Activated T-helper 17 cell treated with anti-CD3 and anti-CD28 coated beads, Interleukin-2, amount 50 U/mL, for 72 hours (primary cell): ENCODE measurements at places on chromosomes 16 and 17. TPM values are rescaled to one million over a fixed set of nuclear protein-coding genes. Genes with fewer than 3 reads are reported as not detected.

DNA sequence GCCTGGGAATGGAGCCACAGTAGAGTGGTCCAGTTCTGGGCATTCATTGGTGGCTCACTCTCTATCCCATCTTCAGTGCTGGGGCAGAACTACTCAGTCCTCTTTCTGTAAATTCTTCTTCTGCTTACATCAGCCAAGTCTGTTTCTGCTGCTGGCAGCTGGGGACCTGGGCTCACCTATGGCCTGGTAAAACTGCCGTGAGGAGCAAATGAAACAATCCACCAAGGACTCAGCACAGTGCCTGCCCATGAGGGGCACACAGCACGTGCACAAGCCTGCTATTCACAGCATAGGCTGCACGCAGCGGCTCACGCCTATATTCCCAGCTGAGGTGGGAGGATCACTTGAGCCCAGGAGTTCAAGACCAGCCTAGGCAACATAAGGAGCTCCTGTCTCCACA is 30.9 kb upstream of the SNN start:
- no peak for ATAC-seq

DNA sequence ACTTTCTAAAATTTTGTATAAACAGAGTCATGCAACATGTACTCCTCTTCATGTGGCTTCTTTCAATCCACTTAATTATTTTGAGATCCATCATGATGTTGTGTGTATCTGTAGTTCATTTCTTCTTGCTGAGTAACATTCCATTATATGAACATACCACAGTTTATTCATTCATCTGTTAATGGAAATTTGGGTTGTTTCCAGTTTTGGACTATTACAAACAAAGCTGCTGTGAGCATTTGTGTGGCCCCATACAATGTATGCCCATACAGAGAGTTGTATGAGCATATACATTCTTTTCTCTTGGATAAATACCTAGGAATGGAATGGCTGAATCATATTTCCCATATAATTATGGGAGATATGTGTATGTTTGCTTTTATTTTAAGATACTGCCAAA is 85.6 kb downstream of the CLEC16A start:
- ATAC-seq: no peak

GRCh38 chr17:31597646-31598398 is 206.3 kb downstream of the RAB11FIP4 start:
- no peak for ATAC-seq

- no peak for ATAC-seq
These were observed 31.8 kb downstream of the PRMT7 start for GRCh38 chr16:68342620-68343019.

- ATAC-seq: peak; percentile 43
These were observed 26.3 kb upstream of the OR4D1 start for GRCh38 chr17:58121925-58122324.

GRCh38 chr16:14303639-14304394 is 232.7 kb downstream of the MRTFB start:
- ATAC-seq: no peak

Gene OR1G1
- total RNA-seq: not detected

Gene CIBAR2
- total RNA-seq: 0.34 TPM

Gene CLDN9
- 0.15 TPM for total RNA-seq

Gene HASPIN
- total RNA-seq: 21.5 TPM

Gene PPP1R27
- not detected for total RNA-seq

Gene RNF222
- total RNA-seq: 0.21 TPM

Gene TBC1D3L
- total RNA-seq: 38.1 TPM

Gene SCNN1B
- total RNA-seq: not detected
